ENCODE measurements at places on chromosomes 6 and 20.

- DNase-seq, result no peak
Observed at GRCh38 chr20:34561661-34562060, 3.1 kb downstream of the MAP1LC3A start.

- no peak for DNase-seq
Observed at GRCh38 chr6:14641423-14642135, 524.0 kb downstream of the CD83 start.

GRCh38 chr20:50646483-50646996 lies 44.8 kb downstream of the RIPOR3 start:
- no peak for DNase-seq

- DNase-seq, result no peak
Observed at GRCh38 chr6:10624836-10625235, 69.6 kb downstream of the C6orf52 start.

DNA sequence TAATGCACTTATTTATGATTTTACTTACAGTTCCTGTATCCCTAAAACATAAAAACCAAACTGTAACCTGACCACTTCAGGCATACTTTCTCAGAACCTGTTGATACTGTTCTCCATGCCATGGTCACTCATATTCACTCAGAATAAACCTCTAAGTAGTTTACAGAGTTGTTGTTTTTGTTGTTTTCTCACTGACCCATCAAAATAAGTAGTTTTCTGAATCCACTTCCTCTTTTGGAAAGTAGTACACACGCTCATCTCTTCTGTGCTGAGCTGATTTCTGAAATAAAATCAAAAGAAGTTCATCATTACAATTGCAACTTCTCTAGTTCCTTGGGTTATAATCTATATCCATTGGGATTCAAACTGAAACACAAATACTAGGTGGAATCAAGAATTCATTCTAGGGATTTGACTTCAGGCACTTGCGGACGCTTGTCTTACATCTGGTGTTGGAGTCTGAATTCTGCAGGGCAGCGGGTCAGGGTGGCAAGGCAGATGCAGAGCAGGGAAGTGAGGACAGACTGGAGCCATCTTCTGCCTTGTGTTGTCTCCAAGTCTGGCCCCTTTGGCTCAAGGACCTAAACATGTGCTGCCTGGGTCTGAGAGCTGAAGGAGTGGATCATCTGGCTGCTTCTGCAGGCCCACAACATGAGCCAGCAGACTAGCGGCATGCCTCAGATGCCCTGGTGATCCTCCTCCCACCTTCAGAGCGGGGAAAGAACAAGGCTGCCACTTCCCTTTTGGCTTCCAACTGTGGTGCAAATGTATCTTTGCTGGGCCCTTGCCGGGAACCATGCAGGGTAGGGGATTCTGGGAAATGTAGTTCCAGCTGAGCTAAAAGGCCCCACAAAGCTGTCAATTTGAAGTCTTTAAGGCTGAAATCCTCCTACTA lies 167.9 kb upstream of the MYLIP start:
- no peak for DNase-seq

GRCh38 chr6:149963212-149963461 lies 606 bp upstream of the ULBP1 start:
- peak; percentile 37 for DNase-seq

- no peak for DNase-seq
Observed at GRCh38 chr20:35012227-35013069, 56.8 kb downstream of the MYH7B start.

DNA sequence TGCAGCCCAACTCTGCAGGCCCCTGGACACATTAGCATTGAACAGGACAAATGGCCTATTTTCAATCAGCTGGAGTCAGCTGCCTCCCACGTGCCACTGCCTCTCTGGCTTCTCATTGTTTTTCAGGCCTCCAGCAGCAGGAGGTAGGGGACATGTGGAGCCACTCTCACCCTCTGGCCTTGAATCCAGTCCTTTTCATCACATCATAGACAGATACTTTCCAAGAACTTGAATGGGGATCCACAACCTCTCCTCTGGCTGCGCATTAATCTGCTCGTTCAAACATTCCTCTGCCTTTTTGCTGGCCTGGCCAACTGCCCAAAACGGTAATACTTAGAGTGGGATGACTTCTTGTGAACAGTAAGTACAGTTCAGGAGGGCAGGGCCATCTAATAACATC lies 592.3 kb downstream of the PKHD1 start:
- DNase-seq, result no peak

GRCh38 chr6:6614096-6614982 lies 25.8 kb downstream of the LY86 start:
- no peak for DNase-seq

GRCh38 chr20:44217342-44218092 lies 6.9 kb upstream of the OSER1 start:
- peak; percentile 55 for DNase-seq

- DNase-seq, result no peak
Observed at GRCh38 chr20:53867741-53868351, 202.5 kb downstream of the BCAS1 start.

DNA sequence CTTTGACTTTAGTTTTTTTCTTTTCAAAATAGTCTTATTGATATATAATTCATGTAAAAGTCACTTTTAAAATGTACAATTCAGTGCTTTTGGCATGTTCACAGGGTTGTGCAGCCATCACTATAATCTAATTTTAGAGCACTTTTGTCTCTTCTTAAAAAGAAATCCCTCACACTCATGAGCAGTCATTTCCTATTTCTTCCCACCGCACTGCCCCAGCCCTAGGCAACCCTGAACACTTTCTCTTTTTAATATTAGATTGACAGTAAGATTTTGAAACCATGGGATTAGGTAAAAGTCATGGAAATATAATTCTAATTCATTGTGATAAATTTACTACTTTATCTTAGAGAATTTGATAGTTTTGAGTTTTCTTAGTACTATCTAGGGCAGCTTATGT lies 309.4 kb downstream of the UTRN start:
- DNase-seq, result no peak

DNA sequence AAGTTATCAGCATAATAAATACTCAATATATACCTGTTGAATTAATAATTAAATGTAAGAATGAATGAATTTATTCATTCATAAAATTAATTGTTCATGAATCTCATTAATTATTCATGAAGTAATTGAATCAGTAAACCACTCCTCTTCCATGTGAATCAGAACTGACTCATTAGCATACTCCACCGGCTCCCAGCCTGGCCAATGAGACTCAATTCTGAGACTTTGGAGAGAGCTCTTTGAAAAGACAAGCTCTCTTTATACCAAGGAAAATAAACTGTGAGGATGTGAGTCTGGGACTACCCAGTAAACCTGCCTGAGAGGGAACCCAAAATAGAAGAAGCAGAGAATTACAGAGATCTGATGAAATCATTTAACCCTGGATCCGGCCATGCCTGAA lies 8.4 kb upstream of the SLC2A10 start:
- no peak for DNase-seq

GRCh38 chr20:3738111-3739053 lies 5.9 kb downstream of the HSPA12B start:
- DNase-seq, result no peak

DNA sequence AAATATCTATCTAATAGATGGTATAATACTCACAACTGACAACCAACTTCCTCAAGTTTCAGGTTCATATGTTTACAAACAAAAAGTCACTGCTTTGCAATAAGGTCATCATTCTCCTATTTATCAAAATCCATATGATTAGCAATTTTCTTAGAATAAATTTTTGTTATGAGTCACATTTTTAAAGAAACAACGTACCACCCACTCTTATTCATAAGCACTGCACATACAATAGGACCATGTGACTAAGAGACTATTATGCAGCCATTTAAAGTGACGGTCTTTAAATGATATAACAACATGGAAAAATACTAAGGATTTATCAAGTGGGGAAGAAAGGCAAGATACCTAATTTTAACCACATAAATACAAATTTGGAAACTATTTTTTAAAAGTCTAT lies 40.0 kb downstream of the REPS1 start:
- no peak for DNase-seq

DNA sequence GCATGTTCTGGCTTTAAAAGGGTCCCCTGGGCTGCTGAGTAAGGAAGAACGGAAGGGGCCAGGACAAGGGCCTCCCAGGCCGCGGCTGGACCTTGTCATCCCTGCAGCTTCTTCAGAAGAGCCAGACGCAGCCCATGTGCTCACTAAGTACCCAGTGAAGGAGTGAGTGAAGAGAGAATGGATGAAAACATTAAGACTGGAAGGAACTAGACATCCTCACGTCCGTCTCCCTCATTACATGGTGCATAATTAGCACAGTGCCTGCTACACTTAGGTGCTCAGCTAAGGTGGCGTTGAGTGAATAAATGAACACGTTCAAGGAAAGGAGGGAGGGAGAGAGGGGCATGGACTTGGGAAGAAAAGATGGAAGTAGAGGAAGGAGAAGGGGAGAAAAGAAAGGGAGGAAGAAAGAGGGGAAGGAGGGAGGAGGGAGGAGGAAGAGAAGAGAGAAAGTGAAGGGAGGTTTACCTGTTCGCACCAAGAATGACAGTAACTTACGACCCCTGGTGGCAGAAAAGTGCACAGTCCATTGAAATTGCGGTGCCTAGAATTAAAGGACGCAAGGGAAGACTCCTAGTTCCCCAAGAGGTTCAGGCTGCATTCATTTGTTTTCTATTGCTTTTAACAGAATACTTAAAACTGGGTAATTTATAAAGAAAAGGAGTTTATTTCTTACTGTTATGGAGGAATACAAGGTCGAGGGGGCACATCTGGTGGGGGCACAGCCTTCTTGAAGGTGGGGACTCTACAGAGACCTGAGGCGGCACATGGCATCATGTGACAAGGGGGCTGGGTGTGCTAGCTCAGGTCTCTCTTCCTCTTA lies 8.0 kb downstream of the TP53RK start:
- DNase-seq, result peak; percentile 62

DNA sequence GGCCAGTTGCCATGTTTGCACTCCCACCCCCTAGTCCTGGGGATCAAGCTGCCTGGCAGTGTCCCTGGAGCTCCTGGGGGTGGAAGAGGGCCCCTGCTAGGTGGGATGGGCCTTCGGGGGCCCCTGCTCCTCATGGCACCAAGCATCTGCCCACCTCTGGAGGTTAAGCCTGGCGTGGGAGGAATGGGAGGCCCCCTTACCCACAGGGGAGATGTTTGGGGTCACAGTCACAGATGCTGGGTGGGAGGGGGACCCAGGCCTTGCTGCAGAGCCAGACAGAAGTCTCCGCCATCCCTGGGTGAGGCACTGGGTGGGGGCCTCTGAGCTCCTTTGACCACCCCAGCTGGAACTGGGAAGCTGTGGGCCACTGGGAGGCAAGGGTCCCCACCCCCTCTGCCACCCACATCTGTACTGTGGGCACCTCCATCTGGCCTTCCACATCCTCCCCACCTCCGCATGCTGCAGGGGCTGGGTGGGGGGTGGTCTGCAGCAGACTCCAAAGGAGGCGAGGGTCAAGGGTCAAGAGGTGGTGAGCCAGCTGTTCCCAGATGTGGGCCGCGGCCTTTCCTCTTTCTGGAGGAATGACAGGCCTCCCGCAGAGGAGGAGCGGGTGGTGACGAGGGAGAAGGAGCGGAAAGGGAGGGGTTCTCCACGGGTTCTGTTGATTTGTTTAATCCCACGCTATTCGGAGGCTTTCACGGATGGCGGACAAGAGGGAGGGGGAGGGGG lies 41.5 kb downstream of the YTHDF1 start:
- DNase-seq, result no peak

- no peak for DNase-seq
Observed at GRCh38 chr6:110116258-110116657, 63.2 kb downstream of the WASF1 start.

DNA sequence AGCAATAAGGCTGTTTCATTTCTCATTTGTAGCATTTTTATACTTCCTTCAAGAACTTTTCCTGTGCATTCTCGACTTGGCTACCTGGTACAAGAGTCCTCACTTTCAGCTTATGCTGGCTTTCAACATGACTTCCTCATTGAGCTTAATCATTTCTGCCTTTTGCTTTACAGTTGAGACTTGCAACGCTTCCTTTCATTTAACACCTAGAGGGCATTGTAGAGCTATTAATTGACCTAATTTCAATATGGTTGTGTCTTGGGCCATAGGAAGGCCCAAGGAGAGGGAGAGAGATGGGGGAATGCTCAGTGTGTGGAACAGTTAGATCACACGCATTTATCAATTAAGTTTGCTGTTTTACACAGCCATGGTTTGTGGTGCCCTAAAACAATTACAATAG lies 37.2 kb downstream of the SLC22A2 start:
- DNase-seq, result no peak

DNA sequence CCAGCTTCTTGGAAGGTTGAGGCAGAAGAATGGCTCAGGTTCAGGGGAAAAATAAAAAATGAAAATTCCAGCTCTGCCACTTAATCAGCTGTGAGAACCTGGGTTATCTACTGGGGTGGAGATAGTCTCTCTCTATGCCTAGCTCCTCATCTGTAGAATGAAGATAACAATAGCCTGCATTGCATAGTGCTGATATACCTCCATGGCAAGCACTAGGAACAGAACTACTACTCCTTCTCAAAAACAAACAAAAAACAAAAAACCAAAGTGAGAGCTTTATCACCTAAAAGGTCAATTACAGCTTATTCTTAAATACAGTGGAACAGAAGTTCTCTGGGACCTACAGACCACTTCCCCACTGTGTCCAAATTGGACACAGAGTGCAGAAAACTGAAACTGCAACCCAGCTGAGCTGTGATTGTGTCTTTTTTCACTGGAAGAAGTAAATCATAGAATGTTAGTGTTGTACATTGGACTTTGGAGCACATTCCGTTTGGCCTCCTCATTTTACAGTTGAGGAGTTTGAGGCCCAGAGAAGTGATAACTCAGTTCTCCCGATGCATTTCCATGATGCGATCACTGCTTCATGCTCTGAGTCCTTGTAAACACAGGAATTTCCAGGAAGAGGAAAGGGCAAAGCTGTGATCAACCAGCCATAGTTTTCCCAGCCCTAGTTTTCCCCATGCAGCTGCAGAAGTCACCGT lies 23.3 kb downstream of the MTFR2 start:
- DNase-seq, result no peak

GRCh38 chr20:38543014-38543906 lies 37.7 kb upstream of the ADIG start:
- DNase-seq, result no peak

GRCh38 chr20:32368925-32369324 lies 10.8 kb downstream of the ASXL1 start:
- no peak for DNase-seq

DNA sequence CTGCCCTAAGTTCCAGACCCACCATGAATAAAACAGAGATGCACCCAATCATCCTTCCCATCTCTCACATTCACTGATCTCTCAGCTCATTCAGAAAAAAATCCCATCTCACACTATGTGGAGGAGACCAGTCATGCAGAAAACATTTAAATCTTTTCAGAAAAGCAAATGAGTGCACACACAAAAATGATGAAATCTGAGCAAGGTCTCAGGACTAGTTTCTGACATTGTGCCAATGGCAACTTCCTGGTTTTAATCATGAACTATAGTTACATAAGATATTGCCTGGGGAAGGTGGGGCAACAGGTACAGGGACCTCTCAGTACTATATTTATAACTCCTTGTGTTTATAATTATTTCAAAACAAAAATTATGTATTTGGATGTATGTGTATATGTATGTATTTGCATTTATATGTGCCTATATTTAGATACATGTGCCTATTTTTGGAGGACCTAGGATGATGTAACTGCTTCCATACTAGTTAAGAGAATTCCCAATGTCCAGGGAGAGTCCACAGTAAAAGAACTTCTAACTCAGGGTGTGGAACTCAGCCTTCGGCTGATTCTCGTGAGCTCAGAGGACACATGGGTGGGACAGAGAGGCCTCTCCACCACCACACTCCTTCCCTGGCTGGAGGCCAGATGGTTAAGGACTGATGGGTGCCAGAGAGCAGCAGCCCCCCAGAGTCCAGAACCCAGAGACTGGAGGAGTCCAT lies 71.7 kb upstream of the MAP3K4 start:
- DNase-seq, result no peak

All from stimulated activated CD4-positive, alpha-beta T cell treated with anti-CD3 and anti-CD28 coated beads, Interleukin-12 subunit alpha, Interleukin-12 subunit beta, amount 100 ng/mL, for 4 hours (primary cell).